ENCODE measurements at places on chromosomes 2 and 18.

- DNase-seq: no peak
Observed at GRCh38 chr2:241288324-241288888, 27.1 kb downstream of the HDLBP start.

GRCh38 chr18:79527656-79528315 lies 132.1 kb downstream of the NFATC1 start:
- DNase-seq: no peak

- DNase-seq: no peak
Observed at GRCh38 chr2:24818721-24819167, 25.5 kb downstream of the CENPO start.

DNA sequence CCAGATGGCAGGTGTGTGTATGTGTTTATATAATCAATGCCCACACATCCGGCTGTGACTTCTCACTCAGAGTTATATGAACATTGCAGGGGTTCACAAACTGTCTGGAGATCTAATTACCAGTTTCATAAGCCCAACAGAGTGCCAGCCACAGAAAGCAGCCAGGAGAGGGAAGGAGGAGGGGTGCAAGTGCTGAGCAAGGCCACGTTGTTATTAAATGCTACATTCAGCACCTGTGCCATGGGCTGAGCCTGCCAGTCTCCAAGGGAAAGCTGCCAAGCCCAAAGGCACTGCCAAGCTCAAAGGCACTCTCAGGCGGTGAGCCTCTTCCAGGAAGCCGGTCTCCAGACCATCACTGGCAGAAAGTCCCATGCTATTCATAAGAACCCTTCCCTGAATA lies 17.4 kb downstream of the XDH start:
- DNase-seq: no peak

GRCh38 chr2:196586511-196586991 lies 53.0 kb upstream of the CCDC150 start:
- DNase-seq: no peak

- DNase-seq: no peak
Observed at GRCh38 chr2:231513746-231514224, 16.5 kb downstream of the NMUR1 start.

- DNase-seq: no peak
Observed at GRCh38 chr2:2230433-2230817, 100.7 kb downstream of the MYT1L start.

Measured in CD4-positive, alpha-beta T cell (primary cell).